Mucosa of descending colon (tissue), 3 donors: ENCODE measurements at places on chromosomes 4 and X. TPM values are rescaled to one million over a fixed set of nuclear protein-coding genes. Genes with fewer than 3 reads are reported as not detected.
A peak's percentile ranks its signal among the peaks of the same experiment; 100 is the strongest.

BRCC3 gene
- total RNA-seq = 35.7 TPM

CNKSR2 gene
- total RNA-seq = 0.67 TPM

FANCB gene
- 2.2 TPM for total RNA-seq

GRCh38 chr4:100891808-100892207, 374.0 kb upstream of the EMCN start:
- DNase-seq = no peak

DNA sequence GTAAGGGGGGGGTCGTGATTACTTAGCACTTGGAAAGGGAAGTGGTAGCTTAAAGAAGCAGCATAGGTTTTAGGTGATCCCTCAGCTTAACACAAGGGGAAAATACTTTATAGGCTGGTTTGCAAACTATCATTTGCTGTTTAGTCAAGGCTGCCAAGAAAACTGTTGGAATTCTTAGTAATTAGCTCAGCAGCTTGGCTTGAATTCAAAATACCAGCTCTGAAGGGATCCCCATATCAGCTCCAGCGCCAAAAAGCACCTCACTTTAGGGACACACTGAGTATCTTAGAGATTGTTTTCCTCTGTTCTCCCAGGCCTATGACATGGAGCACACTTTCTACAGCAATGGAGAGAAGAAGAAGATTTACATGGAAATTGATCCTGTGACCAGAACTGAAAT, 8.8 kb downstream of the TNMD start:
- DNase-seq = no peak

DNA sequence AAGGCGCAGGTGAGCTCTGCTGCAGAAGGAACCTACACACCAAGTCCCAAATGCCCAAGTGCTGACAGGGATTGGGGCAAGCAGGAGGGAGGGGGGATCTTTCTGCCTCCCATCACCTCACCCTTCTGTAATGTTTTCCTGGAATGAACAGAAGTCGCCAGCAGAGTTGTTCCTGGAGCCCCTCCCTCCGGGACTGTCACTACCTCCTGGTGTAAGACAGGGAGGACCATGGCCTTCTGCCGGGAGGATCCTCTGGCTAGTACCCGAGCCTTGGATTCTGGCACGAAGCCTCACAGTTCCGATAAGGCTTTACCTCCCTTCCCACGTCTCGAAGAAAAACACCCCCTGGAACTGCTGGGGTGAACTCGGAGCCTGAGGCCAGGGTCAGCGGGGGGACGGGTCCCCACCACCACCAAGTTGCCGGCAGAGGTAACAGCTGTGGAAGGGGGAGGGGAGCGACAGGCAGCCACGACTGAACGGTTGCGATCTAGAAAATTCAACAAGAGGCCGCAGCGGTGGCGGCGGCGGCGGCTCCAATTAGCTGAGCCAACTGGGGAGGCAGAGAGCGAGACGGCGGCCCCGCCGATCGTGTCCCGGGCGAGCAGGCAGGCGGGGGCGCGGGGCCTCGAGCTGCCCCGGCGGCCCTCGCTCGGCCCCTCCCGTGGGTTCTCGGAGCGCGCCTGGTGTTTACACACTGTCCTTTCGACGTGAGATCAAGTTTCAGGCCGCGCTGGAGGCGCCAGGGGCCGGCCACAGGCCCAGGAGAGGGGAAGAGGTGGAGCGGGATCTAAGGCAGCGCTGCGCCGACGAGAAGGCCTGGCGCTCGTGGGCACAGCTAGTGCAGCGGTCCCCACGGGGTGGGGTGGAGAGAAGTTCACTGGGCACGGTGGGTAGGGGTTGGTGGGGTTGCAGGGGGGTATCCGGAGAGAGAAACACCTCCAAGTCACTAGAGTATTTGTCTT, 53.7 kb upstream of the BCOR start:
- DNase-seq = peak; percentile 38

DNA sequence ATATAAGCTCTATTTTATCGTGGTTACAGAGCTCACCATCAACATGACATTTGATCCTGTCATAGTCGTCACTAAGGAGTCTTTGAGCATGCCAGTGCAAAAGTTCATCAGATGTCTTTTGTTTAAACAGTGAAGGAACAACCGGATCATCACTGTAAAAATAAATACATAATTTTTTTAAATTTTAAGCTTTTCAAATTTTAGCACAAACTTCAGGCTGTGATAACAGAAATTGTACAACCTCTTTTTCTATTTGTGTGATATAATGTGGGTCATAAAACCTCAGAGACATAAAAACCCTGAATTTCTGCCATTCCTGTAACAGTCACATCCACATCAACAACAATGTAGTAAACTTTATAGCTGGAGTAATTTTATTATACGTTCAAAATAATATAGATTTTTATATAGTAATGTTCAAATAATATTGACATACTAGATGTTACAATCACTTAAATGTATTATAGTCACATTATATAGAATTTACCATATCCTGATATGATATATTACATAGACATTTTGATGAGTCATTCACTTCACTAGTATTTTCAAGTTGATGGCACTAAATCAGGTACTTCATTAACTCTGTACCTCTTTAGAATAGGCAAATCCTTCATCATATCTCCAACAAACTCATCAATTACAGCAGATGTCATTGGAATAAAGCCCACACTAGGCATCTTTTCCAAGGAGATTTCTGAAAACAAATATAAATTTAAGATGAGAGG, 47.7 kb downstream of the DDX60L start:
- no peak for DNase-seq

DNA sequence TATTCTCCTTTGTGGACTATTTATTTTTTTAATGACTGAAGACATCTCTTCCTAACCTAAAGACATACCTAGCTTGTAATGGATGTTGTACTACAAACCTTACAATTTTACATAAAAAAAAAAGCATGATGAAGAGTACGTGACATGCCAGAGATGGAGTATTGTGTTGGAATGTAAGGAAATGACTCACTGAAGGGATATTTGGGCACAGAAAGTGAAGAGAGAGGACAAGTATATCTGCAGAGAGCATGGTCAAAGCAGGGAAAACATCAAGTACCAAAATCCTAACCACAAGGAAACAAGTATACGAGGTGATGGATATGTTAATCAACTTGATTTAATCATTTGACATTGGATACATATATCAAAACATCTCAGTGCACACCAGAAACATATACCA, 1051.4 kb upstream of the PRKX start:
- DNase-seq = no peak

- DNase-seq = no peak
Measured at GRCh38 chr4:3302786-3303564, 10.2 kb downstream of the RGS12 start.

GRCh38 chr4:55269995-55270394, 76.0 kb upstream of the SRD5A3 start:
- DNase-seq = no peak

- DNase-seq = no peak
Measured at GRCh38 chr4:134027931-134028330, 173.7 kb downstream of the PABPC4L start.

- no peak for DNase-seq
Measured at GRCh38 chrX:24005867-24006266, 21.1 kb downstream of the KLHL15 start.
